ENCODE measurements at places on chromosomes 6 and 20.

- DNase-seq = no peak
Observed at GRCh38 chr6:57109880-57110279, 19.9 kb downstream of the ZNF451 start.

GRCh38 chr6:42369568-42369967 lies 82.2 kb downstream of the TRERF1 start:
- DNase-seq = no peak

- DNase-seq = peak; percentile 31
Observed at GRCh38 chr6:63573076-63573898, 1.0 kb downstream of the LOC128125822 start.

- DNase-seq = no peak
Observed at GRCh38 chr6:6057442-6058053, 50.8 kb upstream of the NRN1 start.

DNA sequence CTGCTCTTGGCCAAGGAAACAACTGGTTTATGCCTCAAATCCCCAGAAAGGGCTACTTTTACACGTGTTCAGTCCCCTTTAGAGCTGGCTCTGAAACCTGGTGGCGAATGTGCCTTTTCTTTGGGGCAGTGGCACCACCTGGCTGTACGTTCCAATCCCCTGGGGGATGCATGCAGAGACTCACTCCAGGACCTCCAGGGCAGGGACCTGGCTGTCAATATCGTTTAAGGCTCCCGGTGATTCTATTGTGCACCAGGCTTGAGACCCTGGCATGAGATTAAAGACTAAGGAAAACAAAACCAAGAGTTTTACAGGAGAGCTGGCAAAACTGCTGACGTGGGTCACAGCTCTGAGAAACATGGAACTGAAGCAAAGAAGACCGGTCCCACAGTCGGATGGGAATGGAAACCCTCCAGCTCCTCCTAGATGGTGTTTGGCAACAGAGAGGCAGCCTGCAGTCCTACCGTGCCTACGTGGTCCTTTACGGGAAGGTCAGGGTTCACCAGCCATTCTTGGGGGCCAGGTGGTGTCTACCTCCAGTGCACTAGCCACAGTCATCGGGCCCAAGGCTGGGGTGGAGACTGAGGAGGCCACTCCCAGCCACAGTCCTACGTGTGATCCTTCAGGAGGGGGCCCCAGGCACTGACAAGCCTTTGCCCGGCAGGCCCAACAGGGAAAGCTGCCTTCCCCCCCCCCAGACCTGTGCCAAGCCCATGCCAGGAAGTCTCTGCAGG lies 203.3 kb upstream of the CST7 start:
- DNase-seq = no peak

DNA sequence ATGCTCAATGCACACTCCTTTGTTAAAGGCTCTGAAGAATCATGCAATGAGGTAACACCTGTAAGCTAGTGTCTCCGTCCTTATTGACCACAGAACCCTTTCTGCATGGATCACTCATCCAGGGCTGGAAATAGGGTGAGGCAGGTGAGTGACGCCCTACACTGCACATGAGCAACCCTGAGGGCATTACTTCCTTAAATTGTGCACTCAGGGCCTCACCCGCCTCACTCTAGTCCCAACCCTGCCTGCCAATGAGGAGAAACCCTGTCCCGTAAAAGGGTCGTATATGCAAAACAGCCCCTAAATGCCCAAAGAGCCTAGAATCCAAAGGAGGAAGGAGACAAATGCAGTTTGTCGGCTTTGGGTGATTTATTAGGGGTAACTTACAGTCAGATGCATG lies 33.6 kb upstream of the NOP56 start:
- no peak for DNase-seq

GRCh38 chr20:47036091-47036870 lies 141.6 kb downstream of the EYA2 start:
- no peak for DNase-seq

- no peak for DNase-seq
Observed at GRCh38 chr6:33592595-33593413, 12.7 kb upstream of the BAK1 start.

DNA sequence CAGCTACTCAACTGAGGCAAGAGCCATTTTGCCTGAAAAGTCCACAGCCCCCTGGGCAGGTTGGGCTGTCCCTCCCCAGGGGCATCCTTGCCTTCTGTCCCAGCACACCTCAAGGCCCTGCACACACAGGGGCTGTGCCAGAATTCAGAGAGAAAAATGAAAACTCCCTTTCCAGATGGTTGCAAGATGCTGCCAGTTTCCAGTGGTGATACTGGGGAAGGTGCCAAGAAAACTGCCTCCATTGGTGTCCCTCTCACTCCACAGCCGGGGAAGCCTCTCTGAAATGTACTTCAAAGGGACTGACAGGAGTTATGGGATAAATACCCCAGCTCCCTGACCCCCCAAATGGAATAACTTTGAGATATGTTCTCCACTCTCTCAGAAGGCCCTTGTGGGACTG lies 154.2 kb upstream of the MAFB start:
- DNase-seq = no peak

DNA sequence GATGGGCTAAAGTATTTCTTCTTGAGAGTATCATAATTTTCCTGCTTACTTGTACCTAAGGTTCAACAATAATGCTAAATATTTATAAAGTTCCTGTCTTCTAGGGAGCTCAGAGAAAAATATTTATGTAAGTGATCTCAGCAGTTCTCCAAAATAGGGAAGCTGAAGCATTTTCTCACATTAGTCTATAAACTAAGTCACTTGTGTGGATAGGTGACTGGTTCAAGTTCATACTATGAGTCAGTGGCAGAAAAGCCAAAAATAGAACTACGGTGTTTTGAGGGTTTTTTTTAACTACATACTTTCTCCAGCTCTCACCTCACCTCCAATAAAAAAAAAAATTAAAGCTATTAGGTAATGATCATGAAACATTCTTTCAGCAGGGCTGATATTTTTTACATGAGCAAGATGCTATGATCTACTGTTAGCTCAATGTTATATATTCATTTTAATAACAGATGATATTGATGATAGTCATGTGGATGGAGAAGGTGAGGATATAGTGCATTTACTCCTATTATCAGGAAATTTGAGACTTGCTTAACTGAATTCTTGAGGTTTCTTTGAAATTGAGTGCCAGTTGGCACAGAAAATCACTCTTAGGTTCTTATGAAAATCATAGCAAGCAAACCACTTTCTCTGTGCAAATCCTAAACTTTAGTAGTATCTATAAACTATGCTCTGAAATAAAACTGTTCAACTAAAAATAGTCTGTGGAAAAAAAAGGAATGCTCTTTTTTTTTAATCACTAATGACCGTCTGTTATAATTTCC lies 4.1 kb upstream of the MOXD1 start:
- DNase-seq = no peak

GRCh38 chr20:2817341-2817726 lies 1.2 kb downstream of the TMEM239 start:
- no peak for DNase-seq

Data from stimulated activated CD4-positive, alpha-beta T cell treated with anti-CD3 and anti-CD28 coated beads, Interleukin-1b, Interleukin-23, amount 100 ng/mL, for 1 hour (primary cell).